Activated naive CD4-positive, alpha-beta T cell (primary cell): ENCODE measurements at places on chromosomes 16 and 17.

GRCh38 chr17:8126491-8127066 lies 2.7 kb upstream of the HES7 start:
- peak; percentile 20 for DNase-seq

- DNase-seq: no peak
Measured at GRCh38 chr17:81412490-81413093, 17.3 kb downstream of the BAHCC1 start.

DNA sequence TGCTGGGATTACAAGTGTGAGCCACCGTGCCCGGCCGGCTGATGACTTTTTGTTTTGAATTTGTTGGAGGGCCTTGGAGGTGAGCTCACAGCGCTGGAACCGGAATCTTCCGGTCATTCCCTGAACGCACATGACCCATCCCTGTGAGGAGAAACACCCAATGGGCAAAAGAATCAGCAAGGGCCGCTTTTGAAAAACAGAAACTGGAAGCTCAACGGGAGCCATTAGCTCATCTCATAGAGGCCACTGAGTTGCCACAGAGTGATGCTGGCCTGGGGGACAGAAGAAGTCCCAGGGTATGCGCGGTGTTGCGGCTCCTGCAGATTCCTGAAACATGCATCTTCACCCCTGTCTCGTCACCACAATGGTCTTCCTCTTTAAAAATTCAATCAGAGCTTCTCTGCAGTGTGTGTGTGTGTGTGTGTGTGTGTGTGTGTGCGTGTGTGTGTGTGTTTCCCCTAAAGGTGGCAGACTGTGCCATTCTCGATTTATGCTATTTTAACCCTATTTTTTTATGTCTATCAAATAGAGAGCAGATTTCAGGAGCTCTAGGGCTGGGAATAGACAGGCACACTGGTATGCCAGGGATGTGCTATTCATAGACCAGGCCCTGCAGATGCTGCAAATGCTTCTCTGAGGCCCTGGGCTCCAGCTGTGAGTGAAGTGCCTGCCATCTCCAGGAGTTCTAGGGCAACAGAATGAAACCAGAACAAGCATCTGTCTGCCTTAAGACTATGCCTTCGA lies 68.3 kb downstream of the MARCHF10 start:
- DNase-seq: no peak

DNA sequence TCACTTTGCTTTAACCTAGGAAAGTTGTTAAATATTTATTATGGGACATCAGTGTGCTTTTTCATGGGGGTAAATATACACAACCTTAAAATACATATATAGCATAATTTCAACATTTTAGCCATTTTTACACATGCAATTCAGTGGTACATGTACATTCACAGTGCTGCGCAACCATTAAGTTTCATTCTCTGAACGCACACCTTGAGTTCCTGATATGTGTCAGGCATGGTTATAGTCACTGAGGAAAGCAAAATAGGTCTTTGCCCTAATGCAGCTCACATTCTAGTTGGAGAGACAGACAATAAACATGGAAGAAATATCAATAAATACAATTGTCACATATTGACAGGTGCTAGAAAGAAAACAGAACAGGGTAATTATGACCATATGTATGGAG lies 12.8 kb upstream of the CNEP1R1 start:
- DNase-seq: no peak

GRCh38 chr16:48101069-48101674 lies 54.6 kb downstream of the ABCC12 start:
- no peak for DNase-seq

DNA sequence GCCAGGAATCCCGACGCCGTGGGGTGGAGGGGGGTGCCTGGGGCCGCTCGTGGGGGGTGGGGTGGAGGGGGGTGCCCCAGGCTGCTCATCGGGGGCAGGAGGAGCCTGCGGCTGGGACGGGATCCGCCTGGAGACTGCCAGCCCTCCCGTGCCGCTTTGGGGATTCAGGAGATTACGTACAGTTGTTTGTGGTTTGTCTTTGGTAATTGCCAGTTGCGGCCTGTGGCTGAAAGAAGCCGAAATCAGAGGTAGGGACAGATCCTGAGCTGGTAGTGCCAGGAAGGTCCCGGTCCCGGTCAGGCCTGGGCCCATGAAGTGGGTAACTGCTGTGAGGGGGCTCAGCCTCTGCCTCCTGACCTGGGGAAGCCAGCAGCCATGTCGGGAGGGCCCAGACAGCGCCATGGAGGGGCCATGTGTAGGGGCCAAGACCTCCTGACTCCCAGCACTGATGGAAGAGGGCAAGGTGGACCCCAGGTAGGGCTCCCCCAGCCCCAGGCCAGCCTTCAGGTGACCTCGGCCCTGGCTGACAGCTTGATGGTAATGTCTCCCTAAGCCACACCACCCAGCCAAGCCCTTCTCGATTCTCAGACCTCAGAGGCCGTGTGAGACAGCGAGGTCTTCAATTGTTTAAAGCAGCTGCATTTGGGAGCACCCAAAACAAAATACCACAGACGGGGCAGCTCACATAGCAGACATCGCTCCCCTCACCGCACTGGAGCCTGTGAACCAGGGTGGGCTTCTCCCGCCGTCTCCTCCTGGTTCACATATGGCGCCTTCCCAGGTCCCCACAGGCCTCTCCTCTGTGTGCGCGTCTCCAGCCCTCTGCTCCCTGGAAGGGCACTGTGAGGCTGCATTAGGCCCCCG lies 34.9 kb upstream of the SSTR5 start:
- no peak for DNase-seq

GRCh38 chr17:80123791-80124190 lies 22.4 kb downstream of the GAA start:
- no peak for DNase-seq

DNA sequence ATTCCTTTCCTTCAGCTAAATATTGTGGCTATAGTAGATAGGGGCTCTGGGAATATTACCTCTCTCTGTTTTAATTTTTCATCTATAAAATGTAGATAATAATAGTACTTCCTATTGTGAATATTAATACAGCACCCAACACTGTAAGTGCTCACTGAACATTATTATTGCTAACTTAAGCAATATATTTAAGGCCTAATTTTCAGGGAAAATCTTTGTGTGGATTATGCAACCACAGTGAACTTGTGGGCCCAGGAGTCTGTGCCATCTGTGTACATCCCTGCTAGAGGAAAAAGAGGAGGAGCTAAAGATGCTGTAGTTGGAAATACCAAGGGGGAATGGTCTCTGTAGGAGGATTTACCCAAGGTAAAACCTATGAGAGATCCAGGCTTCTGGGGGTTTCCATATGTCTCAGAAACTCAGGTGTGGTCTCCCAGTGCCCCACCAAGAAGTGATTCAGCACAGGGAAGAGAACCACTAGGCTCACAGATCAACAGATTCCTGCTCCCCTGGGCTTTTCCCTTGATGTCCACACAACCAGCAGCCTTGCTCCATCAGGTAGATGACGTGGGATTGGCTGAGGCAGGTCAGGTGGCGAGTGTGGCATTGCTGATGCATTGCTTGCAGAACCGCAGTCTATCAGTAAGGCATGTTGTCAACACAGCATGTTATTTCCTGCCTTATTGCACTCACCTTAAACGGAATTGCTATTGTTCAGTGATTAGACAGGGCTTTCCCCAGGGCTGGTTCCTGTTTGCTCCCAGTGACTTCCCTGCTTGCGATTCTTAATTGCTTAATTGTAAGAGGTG lies 1.6 kb upstream of the N4BP1 start:
- peak; percentile 56 for DNase-seq

DNA sequence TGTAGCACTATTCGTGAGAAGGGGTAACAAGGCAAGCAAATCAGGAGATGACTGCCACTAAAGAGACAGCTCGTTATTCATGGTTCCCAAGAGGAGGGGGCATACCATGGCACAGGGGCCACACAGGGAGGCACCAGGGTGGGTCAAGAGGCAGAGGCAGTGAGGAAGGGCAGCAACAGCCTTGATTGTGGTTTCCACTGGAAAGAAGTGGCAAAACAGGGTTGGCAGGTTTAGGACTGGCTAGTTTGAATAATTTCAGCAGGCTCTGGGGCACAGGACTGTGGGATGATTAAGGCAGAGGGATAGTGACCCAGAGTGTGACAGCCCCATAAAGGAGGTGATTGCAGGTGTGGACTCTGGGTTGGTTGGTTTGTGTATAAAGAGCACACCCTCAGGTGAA lies 188.9 kb downstream of the CBLN1 start:
- no peak for DNase-seq

- no peak for DNase-seq
Measured at GRCh38 chr17:73895157-73895556, 250.9 kb upstream of the SDK2 start.
